Endodermal cell (in vitro differentiated cells): ENCODE measurements at places on chromosomes 6 and 20. TPM values are rescaled to one million over a fixed set of nuclear protein-coding genes. Genes with fewer than 3 reads are reported as not detected.

DNA sequence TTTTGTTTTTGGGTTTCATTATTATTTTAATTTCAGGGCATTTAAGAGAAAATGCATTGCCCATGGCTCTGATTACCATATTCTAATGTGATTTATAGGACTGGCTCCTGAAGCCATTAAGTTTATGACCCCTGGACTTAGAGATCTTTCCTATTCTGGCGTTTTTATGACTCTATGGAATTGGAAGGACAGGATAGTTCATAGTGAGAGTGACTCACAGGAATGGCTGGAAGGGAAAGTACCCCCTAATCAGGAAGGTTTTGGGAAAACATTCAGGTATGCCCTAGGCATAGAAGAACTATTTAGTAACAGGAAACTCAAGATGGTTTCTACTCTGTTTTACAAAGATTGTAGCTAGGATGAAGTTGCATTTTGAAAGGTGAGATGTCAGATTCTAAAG lies 108.6 kb upstream of the SLC2A12 start:
- no peak for DNase-seq

DNA sequence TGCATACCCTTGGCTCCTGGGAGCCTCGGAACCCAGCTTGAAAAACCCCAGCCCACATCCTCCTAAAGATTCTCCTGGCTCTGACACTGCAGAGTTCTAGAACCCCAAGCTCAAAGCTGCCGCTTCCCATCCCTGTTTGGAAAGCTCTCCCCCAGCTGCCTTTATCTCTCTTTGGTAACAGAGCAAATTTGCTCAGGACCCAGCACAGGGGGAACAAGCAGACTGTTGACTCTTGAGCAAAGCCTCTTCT lies 38.9 kb downstream of the HNF4A start:
- peak; percentile 36 for DNase-seq

GRCh38 chr6:163014736-163015135 lies 287.0 kb downstream of the PACRG start:
- no peak for DNase-seq

DNA sequence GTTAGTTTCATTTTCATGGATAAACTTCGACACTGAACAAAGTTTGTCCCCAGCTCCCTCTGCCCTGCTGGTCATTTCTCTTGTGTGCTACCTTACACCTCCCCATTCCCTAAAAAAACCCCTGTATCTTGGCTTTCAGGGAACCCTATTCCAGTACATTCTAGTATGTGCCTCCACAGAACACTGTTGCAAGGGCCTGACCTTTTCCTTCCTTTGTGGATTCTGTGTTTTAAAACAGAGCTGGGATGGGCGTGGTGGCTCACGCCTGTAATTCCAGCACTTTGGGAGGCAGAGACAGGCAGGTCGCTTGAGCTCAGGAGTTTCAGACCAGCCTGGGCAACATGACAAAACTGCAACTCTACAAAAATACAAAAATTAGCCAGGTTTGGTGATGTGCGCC lies 20.6 kb upstream of the QKI start:
- no peak for DNase-seq

- no peak for DNase-seq
Measured at GRCh38 chr20:48667481-48667880, 160.3 kb downstream of the PREX1 start.

GRCh38 chr6:83962582-83962981 lies 71.0 kb upstream of the MRAP2 start:
- DNase-seq: no peak

GRCh38 chr6:53906842-53907241 lies 112.0 kb downstream of the LRRC1 start:
- no peak for DNase-seq

DNA sequence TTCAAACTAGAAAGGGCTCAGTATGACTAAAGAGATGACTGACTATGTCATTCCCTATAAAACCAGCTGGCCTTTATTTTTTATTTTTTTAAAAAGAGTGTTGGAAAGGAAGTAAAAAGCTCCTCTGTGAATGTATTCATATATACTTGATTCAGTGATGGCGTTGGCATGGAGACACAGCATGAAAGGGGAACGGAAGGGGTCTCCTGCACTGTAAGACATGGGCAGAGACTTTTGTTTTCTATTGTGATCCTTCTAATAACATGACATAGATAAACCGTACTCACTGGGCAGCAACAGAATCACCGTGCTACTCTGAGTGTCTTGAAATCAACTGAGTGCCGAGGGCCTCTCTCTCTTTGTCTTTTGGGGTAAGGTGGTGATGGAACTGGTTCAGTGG lies 228.1 kb upstream of the RIN2 start:
- no peak for DNase-seq

DNA sequence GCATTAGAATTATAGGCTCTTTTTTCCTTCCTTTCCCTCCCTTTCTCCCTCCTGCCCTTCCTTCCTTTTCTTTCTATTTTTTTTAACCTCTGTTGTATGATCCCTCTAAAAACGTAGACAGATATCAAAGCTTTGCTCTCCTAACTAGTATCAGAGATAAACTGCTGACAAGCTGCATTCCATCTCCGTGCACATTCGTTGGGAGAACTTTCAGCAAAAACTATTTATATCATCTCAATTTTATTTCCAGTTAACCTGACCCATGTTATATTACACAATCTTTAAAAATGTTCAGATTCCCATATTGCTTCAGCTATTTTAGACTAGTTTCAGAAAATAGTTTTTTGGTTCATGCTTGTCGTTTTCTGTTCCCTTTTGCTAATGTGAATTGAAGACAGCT lies 47.3 kb downstream of the RNF217 start:
- no peak for DNase-seq

GRCh38 chr6:6176127-6176526 lies 144.3 kb downstream of the F13A1 start:
- no peak for DNase-seq

DNA sequence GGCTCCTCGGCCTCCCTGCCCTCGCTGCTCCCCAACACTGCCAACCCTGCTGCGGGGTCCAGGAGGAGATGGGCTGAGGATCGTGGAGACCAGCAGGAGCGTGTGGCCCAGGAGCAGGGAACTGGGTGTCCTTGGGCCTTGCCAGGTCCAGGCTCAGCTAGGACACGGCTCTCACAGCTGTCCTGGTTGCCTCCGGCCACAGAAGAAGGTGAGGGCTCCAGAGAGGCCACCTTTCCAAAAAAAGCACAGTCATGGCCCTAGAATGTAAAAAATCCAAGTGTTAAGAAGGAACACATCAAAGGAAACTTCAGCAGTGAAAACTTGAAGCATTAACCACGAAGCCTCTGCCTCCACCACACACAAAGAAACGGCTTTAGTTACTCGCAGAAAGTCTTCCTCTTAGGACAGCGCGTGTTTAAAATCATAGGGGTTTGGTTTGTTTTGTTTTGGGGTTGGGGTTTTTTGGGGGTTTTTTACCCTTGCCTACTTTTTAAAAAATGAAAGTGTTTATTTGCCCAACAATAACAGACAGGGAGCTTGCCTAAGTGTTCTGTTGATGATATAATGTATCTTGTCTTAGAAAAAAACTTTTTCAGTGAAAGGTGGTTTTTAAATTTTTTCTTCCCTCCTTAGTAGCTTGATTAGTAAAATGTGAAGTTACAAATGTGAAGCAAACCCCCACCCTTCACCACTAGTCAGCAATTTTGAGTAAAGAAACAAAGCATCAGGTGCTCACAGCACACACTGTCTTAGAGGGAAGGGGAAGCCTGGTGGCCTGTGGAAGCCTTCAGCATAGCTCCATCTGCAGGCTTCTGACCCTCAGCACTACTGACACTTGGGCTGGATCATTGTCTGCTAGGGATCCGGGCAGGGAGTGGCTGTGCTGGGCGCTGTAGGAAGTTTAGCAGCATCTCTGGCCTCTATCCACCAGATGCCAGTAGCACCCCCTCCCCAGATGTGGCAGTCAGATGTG lies 60.0 kb downstream of the PTPN1 start:
- peak; percentile 78 for DNase-seq

DNA sequence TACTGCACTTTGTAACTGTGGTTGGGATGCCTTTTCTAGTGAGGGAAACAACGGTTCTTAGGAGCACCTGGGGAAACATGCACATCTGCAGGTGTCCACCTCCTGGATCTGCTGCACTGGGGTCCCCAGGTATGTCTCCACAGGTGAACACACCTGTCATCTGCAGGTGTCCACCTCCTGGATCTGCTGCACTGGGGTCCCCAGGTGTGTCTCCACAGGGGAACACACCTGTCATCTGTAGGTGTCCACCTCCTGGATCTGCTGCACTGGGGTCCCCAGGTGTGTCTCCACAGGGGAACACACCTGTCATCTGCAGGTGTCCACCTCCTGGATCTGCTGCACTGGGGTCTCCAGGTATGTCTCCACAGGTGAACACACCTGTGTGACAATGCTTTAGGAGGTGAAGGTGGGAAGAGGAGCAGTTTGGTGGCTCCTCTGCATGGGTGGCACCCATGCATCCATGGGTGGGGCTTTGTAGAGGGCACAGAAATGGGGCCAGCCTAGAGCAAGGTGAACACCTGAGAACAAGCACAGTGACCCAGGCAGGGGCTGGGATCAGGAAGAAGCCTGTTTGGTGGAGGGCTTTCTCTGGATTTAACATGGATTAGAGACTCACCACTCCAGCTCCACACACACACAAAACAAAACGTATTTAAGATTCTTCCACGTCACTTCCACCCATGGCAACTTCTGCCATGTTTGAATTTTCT lies 206.0 kb upstream of the CDH4 start:
- peak; percentile 66 for DNase-seq

GRCh38 chr20:43102394-43102793 lies 87.3 kb downstream of the PTPRT start:
- peak; percentile 82 for DNase-seq

PLA2G7 gene
- total RNA-seq: 0.68 and 1.1 TPM in 2 replicates

MRPS18B gene
- 39.7 and 40.2 TPM in 2 replicates for total RNA-seq

TBC1D22B gene
- 13.7 and 13.8 TPM in 2 replicates for total RNA-seq

MGME1 gene
- 23.5 to 36.7 TPM (median 35.7 TPM) in 3 replicates for total RNA-seq

ADGRF5 gene
- total RNA-seq: not detected in 2 replicates
